ENCODE measurements at places on chromosomes 12 and 14.

- no peak for DNase-seq
Measured at GRCh38 chr12:47797441-47797840, 22.3 kb downstream of the HDAC7 start.

DNA sequence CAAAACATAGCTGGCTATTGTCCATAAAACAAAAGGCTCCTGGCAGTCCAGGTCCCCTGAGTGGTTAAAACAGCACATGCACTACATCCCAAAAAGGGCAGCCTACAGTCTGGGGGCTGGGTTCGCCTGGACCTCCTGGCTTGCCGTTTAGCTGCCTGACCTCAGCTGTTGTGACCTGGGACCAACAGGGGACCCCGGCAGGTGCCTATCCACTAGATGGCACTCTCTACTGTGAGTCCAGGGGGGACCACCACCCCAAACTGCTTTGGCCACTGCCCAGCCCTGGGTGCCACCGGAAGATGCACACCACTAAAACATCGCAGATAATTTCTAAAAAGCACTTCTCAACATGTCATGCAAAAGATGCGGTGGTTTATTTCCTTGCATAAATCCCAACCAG, 2.9 kb upstream of the RTL1 start:
- no peak for DNase-seq

GRCh38 chr14:34062353-34062973, 111.6 kb upstream of the EGLN3 start:
- no peak for DNase-seq

- no peak for DNase-seq
Measured at GRCh38 chr14:68970038-68970612, 9.0 kb downstream of the ACTN1 start.

DNA sequence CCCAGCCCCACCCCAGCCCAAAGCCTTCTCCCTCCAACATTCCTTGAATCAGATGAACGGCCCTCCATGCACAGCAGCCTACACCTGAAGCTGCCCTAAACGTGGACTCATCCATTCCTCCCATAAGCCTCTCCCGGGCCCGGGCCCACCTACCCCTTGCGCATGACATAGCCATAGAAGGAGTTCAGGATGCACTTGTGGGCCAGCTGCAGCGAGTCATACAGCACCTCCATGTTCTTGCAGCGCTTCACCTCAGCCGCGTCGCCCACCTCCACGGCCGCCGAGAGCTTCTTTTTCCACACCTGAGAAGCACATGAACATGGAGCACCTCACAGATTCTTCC, 22.0 kb downstream of the POLE start:
- no peak for DNase-seq

GRCh38 chr12:5017638-5018348, 25.9 kb upstream of the KCNA5 start:
- no peak for DNase-seq

- DNase-seq, result no peak
Measured at GRCh38 chr14:85686908-85687307, 157.0 kb downstream of the FLRT2 start.

DNA sequence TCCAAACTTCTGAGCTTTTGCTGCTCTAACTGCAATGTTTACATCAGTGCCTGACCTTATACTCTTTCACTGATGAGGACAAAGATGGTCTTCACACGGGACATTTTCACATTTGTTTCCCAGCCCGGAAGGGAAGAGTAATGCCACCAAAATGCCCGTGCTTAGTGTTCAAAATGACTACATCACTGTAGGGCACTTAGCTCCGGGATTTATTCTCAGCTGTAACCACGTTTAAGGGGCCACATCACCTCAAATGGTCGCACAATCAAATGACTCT, 2.9 kb downstream of the GSG1 start:
- no peak for DNase-seq

DNA sequence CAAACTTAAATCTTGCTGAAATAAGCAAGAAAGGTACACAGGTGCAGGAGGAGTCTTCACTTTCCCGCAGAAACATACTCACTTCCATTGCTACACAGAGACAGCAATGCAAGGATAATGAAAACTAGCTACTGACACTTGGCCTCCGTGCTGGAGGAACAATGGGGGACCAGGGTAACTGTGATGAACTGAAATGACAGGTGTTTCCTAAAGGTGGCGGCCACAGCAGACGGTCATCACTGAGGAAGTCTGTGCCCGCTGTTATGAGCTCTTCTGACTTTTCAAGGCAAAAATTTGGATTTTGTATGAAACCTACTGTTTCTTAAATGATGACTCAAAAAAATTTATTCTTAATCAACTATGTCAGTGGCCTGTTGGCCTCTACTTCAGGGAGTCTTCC, 189.4 kb downstream of the CACNA1C start:
- no peak for DNase-seq

- no peak for DNase-seq
Measured at GRCh38 chr14:20341646-20342045, 1.8 kb upstream of the PARP2 start.

GRCh38 chr14:69428289-69428998, 30.0 kb downstream of the SLC39A9 start:
- no peak for DNase-seq

DNA sequence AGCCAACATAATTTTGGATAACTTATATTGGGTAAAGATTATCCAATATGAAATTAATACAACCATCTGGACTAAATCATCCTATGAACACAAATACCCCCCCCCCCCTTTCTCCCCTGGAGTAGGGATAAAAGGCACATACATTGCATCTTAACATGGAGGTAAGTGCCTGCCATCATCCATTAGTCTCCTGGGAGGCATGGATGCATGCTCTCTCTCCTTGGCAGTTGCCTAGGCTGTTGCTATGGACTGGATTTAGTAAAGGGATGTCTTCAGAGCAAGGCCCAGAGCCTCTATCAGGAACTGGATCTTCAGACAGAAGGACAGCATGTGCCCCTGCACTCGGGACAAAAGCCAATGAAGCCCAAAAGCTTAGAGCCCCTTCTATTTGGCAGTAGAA, 40.6 kb downstream of the SMOC1 start:
- no peak for DNase-seq

DNA sequence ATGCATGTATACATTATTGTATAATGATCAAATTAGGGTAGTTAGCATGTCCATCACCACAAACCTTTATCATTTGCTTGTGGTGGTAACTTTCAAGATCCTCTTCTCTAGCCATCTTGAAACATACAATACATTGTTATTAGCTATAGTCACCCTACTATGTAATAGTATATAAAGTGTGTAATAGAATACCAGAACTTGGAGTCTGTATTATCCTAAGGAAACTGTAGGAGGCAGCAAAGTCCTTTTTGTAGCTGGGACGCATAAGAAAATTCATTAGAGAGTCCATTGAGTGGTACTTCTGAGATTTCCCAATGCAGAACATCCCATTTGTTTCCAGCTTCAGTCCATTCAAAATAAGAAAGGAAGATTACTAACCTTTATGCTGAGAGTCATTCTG, 325.9 kb upstream of the LRFN5 start:
- DNase-seq, result no peak
